ENCODE measurements at places on chromosomes 2 and 18.

- no peak for DNase-seq
These were observed 256.1 kb downstream of the NDUFA10 start for GRCh38 chr2:239768907-239769553.

DNA sequence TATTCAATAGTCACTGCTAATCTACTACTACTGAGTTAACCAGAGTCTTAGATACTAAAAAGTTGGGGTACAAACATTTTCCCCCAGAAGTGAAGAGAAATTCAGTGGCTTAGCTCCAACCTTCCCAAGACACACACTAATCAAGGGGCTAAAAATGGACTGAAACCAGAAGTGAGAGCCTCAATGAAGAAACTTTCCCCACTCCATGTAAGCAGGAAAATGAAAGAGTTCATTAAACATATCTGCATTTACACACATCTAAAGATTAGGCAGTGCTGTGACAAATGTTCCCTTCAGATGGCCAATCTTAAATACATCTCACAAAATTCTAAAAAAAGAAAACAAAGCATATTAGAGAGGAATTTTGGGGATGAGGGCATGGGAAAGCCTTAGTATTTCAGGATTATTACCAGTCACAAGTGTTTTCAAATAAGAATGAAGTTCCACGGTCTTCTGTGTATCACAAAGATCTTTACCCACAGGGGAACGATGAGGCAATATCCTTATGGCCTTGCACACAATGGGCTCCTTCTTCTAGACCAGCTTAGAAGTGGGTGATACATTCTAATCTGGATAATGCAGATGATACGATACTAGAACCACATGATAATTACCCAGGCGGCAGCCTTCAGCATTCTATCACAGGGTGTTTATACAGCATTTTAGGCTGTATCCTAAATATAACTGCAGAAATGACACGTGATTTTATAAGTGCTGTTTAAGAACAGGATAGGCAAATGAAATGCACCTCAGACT, 17.1 kb downstream of the ANKRD44 start:
- DNase-seq = no peak

DNA sequence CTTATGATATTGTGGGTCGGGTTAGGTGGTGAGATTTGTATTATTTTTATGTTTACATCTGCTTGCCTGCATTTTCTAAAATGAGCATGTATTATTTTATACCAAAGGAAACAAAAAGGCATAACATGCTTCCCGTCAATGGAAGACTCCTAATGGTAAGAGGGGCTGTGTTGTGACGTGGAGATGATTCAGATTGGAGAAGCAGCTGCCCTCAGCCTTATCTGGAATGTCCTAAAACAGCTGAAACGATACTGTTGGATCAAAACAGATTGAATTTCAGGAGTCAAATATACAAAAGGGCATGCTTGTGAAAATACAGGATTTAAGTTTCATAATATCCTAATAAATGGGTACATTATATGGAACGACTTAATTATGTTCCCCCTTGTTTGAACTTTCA, 19.0 kb downstream of the DGKD start:
- no peak for DNase-seq

DNA sequence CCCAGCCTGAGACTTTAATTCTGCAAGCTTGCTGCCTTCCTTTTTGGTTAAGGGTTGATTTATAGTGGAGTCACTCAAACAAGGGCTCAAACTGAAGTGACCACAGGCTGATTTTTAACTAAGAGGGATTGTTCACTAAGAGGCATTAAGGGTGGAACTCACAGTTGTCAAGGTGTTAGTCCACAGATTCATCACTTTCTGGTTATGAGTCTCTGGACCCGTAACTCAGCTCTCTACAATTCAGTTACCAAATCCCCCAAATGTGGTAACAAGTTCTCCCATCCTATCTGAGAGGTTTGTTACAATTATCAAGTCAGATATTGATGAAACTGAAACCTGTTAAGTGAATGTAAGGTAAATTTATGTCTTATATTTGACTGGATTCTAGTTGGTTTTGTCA, 185.9 kb upstream of the KLHL14 start:
- no peak for DNase-seq

DNA sequence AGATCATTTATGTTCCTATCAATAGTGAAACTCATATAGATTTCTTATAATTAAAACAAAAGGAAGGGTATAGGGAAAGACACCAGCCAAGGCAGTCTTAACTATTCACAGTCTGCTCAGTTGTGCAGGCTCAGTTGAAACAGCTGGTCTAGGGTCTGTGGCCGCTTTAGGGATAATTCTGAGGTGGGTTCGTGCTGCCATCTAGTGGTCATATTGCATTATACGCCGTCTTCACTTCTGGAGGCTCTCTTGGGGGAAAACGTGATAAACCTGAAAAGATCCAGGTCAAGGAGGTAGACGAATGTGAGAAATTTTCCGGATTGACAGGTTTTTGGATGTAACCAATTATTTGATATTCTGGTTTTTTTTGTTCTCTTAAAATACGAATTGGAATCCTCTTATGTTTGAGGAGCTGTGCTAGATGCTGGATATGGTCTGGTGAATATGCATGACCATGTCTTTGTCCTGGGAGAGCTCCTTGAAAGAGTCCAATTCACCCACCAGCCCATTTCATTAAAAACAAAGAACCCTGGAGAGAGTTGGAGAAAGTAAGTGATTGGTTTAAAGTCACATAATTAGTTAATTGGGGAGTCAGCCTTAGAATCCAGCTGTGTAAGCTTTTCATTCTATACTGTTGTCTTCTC, 492.4 kb downstream of the PLCL1 start:
- peak; percentile 47 for DNase-seq

GRCh38 chr2:232634206-232635150, 1.1 kb downstream of the EFHD1 start:
- peak; percentile 59 for DNase-seq

DNA sequence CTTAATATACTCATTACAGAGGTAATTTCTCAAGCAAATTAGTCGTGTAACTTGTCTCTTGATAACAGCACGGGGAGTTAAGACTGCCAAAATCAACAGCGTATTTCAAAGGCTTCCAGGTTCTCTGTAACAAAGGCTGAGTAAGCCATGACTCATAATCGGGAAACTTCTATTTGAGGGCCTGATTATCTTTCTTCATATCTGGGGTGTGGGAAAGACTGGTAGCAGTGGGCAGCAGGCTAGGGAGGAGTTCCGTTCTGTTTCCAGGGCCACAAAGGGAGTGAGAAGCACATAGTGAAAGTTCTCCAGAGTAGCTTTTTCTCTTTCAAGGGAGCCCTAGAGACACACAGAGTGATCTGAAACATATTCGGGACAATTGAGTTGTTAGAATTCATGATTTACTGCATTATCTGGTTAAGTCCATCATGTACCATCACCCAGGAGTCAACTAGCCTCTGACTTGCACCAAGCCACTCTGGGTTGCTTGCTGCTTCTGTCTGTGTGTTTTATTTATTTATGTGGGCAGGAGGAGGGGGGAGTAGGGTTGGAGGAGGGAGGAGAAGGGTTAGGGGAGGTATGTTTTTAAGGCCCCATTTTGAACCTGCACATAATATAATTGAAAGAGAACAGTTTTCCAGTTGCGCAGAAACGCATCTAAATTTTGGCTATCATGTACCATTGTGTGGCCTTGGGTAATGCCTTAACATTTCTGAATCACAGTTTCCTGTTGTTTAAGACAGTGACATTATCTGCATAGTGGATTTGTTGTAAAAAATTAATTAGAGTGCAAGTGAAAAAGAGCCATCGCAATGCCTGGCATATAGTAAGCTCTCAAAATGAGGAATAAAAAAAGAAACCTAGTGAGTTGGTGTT, 80.5 kb upstream of the ITPRID2 start:
- peak; percentile 90 for DNase-seq

- no peak for DNase-seq
These were observed 31.1 kb upstream of the EPAS1 start for GRCh38 chr2:46266134-46266533.

DNA sequence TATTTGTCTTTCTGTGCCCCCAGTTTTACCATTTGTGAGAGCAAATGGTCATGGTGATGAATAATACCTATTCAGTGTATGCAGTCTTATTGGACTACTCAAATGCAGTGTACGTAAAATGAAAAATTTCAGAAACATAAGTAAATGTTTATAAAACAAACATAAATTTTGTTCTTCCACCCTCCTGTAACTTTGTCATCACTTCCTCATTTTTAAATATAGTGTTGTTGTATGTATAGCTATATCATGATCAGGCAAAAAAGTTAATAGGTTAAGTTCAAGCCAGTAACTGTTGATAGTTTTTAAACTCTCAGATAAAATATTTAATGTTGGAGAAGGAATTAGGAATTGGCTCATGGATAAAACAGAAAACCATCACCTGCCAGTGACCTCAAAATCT, 93.2 kb downstream of the KLF7 start:
- DNase-seq = no peak

GRCh38 chr18:75269696-75270095, 59.1 kb downstream of the TSHZ1 start:
- DNase-seq = no peak

GRCh38 chr2:218152777-218153176, 14.0 kb downstream of the CXCR1 start:
- DNase-seq = no peak

- no peak for DNase-seq
These were observed 140.0 kb upstream of the CYP1B1 start for GRCh38 chr2:38215993-38216392.

- DNase-seq = peak; percentile 70
These were observed 71.5 kb downstream of the BABAM2 start for GRCh38 chr2:27962006-27962405.

GRCh38 chr2:177076636-177077179, 135.9 kb upstream of the HNRNPA3 start:
- DNase-seq = no peak

GRCh38 chr18:58635891-58636290, 7.0 kb upstream of the ALPK2 start:
- DNase-seq = peak; percentile 47

GRCh38 chr18:63908858-63909257, 1.1 kb downstream of the SERPINB10 start:
- DNase-seq = no peak

DNA sequence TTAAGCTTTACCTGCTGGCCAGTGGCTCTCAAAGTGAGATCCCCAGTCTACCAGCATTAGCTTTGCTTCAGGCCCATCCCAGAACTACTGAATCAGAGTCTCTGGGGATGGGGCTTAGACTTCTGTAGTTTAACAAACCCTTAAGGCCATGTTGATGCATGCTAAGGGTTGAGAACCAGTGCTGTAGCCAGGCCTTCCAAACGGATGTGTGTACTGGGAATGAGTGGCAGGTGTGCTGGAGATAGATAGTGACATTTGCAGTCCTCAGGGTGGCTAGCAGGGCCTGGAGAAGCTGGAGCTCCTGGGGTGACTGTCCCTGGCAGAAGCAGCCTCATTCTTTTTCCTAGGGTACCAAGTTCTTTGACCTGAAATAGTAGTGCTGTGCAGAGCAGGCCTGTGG, 148.5 kb downstream of the PPP1R1C start:
- DNase-seq = no peak

DNA sequence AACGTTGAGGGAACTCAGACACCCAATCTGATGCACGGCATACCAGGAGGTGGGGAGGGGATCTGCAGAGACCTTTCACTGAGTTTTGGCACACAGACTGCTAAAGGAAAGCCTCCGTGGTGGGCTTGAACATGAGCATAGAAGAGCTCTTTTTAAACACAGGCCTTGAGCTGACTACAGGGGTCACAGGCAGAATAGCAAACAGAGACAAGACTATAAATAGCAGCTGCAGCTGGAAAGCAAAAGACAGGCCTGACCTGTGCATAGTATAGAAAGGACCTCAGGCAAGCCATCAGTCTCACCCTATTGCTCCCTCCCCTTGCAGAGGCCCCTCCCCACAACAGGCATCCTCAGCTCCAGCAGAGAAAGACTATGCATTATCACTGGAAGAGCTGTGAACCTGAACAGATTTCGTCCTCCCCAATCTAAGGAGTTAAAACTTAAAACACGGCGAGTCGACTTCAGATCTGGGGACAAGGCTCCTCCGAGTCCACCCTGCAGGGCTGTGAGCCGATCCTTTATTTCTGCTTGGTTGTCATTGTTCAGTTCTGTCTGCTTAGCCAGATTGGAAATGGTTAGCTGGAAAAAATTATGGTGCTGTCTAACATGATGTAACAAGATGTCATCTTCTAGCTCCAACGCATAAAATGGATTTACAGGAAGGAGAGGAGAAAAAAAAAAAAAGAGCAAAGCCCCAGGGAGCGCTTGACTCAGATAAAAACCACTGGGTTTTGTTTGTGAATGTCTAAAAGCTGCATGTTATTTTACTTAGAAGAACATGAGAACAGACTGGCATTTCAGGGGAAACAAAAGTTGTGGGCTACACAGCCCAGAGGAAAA, 25.2 kb upstream of the LCLAT1 start:
- peak; percentile 48 for DNase-seq

- DNase-seq = no peak
These were observed 211.6 kb upstream of the SMAD7 start for GRCh38 chr18:49162226-49162864.

DNA sequence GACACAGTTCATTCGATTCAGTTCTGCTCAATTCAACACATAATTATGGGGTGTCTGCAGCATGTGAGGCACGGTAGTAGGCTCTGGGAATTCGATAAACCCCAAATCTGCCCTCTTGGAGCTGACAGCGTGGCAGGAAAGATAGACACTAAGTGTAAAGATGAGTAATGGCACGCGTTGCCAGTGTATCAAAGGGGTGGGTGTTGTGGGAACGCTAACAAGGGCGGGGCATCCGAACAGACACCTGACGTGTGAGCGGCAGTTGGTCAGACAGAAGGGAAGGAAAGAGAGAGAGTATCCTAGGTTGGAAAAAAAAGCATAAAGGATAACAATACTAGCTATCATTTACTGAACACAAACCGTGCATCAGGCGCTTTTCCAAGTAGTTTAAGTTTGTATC, 125.7 kb upstream of the HAAO start:
- no peak for DNase-seq

DNA sequence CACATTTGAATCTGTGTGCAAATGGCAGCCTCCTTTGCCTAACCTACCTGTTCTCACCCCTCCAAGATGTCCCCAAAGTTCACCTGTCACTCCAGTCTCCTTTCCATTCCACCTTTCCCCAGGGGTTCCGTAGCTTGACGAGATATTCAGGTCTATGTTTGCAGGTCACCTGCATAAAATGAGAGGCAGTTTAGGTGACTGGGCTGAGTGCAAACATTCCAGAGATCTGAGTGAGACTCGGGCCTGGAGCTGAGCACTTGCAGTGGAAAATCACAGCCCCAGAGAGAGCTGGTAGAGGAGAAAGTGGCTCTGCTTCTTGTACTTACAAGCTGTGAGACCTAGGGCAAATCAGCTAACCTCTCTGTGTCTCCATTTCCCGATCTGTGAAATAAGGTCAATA, 20.1 kb downstream of the CAPN14 start:
- no peak for DNase-seq
